ENCODE measurements at places on chromosomes 3 and 15.

GRCh38 chr3:107325446-107325845 lies 51.8 kb upstream of the CCDC54 start:
- no peak for DNase-seq

DNA sequence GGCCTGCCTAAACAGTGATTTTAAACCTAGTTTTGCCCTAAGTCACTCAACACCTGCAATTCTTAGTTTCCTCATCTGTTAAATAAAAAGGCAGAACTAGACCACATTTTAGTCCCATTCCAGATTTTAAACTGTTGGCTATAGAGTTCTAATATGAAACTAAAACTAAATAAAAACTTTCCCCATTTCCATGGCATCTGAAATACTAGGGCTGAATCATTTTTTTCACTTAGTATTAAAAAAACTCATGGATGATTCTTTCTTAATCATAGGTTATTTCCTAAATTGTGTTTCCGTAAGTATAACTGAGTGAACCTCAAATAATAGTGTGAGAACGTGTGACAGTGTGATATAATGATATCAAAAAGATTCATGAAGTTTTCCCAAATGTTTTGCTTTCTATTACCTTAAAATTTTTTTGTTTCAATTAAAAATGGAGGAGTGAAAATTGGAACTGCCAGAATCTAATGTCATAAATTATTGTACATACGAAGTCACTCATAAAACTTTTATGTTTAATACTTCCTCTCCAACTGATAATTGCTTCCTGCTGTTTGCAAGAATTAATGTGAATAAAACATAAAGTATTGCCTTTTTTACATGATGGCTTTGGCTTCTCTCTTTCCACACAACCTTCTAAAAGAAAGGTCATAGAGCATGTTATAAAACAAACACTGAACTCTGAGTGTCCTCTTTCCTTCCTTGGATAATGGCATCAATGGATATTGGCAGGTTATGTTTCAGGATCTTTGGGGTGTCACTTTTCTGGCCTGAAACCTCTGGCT lies 315.1 kb upstream of the MME start:
- no peak for DNase-seq

- DNase-seq, result no peak
These were observed 18.0 kb downstream of the ICE2 start for GRCh38 chr15:60460931-60461330.

GRCh38 chr3:43870120-43870519 lies 179.4 kb downstream of the ABHD5 start:
- DNase-seq, result no peak

- no peak for DNase-seq
These were observed 34.5 kb upstream of the TRPM1 start for GRCh38 chr15:31136016-31136415.

All from activated CD4-positive, alpha-beta T cell treated with anti-CD3 and anti-CD28 coated beads, Interleukin-2, amount 50 U/mL, for 4 hours (primary cell).